ENCODE measurements at places on chromosomes 12 and 14.
A peak's percentile ranks its signal among the peaks of the same experiment; 100 is the strongest.

- peak; percentile 91 for DNase-seq
These were observed 16.6 kb downstream of the FBRSL1 start for GRCh38 chr12:132506328-132507160.

DNA sequence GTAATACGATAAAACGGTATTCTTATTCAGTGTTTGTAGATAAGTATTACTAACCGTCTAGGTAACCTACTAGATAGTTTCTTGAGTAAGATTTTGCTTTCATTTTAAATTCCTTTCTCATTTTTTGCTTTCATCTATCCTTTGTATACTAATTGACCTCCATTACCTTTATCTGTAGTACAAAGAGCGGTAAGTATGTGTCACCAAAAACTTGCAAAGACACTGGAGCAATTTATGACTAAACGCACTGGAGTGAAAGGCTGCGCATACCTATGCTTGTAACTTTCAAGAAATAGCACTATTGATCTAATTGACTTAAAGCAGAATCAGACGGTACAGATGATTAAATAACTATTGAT, 1.7 kb downstream of the ARHGAP5 start:
- DNase-seq: no peak

DNA sequence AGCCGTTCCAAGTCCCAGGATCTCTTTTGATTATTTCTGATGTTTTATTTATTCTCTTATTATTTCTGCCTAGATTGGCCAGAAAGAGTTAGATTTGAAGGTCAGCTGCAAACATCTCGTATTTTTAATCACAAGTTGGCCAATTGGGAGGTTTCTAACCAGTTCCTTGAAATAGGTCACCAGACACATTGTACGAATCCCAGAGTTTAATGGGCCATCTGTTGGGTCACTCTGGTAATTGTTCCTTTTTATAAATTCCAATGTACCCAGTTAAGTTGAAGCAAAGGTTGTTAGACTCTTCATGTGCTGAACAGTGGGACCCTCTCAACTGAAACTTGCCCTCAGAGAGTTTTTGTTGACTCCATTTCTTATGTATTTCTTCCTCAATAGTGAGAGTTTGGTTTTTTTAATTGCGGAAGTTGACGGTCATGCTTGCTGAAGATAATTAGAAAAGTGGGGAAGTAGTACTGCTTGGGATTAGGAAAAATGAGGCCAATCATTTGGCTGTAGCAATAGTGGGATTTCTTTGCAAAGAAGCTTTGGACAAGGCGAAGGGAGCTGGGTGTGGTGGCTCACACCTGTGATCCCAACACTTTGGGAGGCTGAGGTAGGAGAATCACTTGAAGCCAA, 382.7 kb upstream of the RGS6 start:
- DNase-seq: no peak

DNA sequence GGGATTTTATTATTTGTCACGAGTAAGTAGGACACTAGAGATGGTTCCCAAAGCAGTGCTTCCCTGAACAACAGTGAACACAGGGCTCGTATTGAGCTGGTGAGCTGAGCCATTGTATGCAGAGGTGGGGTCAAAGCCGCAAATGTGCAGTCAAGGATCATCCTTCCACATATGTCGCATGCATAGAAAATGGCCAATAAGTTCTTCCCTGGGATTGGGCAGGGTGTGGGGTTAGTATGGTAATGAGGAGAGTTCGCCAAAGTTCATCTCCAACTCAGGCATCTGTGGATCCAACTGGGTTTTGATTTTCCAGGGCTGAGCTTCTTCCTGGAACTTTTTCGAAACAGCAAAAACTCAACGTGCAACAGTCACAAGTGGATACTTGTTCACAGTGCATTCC, 86.6 kb downstream of the CMKLR1 start:
- no peak for DNase-seq

- peak; percentile 49 for DNase-seq
These were observed 31.7 kb upstream of the ARL1 start for GRCh38 chr12:101439236-101439635.

- DNase-seq: peak; percentile 65
These were observed 442.6 kb downstream of the DPF3 start for GRCh38 chr14:72451054-72451972.

GRCh38 chr14:91063119-91063518, 2.7 kb upstream of the RPS6KA5 start:
- no peak for DNase-seq

DNA sequence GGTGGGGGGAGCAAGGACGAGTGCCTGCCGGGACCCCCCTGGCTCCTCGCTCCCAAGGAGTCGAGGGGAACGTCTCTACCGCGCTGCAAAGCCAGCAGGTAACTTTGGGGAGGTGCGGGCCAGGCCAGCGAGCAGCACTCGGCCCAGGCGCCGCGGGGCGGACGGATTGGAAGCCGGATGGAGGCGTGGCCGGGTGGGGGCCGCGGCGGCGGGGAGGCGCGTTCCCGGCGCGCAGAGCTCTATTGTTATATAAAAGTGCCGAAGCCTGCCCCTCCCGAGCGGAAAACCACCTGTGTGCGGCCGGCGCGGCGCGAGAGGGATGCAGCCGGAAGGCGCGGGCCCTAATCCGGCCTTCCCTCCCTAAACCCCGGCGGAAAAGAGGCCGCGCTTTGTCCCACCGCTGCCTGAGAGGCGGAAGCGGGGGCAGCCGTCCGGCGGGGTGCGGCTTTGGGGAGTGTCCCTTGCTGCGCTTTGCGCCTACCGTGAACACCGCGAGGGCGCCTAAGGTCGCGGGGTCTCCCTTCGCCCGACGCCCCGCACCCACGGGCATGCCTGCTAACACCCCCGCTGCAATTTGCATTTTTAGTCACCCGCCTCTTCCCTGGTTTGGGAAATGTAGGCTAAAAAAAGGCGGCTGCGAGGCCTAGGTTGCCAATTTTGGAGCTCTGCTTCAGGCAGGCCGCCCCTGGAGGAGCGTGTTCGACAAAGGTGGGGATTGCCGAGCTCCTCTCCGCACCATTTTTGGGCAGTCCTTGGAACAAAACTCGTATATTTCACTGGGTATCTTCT, 1.7 kb upstream of the DUSP6 start:
- DNase-seq: peak; percentile 83

All from muscle of leg (tissue), 16 donors.